ENCODE measurements at places on chromosomes 3 and 15.
A peak's percentile ranks its signal among the peaks of the same experiment; 100 is the strongest.

- no peak for DNase-seq
These were observed 96.2 kb upstream of the PLCL2 start for GRCh38 chr3:16788440-16789056.

- DNase-seq = peak; percentile 1
These were observed 12.9 kb upstream of the SNRK start for GRCh38 chr3:43273416-43273815.

DNA sequence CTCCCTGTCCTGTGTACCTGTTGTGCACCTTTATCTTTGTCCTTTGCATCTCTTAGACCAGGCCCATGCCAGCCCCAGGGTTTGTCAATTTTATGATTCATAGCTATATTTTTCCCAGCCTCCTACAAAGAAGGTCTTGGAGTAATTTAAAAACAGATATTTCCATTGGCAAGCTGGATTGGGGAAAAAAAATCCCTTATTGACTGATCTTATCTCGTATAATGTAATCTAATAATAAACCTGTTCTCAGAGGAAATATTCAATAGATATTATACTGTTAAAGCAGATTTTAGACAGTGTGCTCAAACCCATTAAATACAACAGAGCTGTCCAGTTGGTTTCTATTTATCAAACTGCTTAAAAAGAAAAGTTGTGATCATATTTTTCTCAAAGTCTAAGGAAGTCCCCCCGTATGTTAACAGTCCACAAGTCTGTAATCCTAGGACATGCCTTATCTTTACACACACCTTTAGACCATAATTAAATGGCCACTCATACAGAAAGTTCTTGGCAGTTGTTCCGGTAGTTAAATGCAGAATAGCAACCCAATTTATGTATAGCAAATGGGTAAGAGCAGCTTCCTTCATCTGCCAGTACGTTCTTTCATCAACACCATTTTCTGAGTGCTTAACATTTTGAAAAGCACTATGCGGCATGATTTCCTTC is 700.9 kb upstream of the NR2F2 start:
- DNase-seq = no peak

- DNase-seq = peak; percentile 66
These were observed at the start of gene LARP6 for GRCh38 chr15:70853973-70854665. LARP6 (minus strand) TSS chr15:70854157; CDS start chr15:70854088, 69 bp downstream.

- no peak for DNase-seq
These were observed 394.6 kb upstream of the IL12A start for GRCh38 chr3:159593927-159594605.

GRCh38 chr3:37906734-37907282 is 45.1 kb downstream of the CTDSPL start:
- DNase-seq = no peak

DNA sequence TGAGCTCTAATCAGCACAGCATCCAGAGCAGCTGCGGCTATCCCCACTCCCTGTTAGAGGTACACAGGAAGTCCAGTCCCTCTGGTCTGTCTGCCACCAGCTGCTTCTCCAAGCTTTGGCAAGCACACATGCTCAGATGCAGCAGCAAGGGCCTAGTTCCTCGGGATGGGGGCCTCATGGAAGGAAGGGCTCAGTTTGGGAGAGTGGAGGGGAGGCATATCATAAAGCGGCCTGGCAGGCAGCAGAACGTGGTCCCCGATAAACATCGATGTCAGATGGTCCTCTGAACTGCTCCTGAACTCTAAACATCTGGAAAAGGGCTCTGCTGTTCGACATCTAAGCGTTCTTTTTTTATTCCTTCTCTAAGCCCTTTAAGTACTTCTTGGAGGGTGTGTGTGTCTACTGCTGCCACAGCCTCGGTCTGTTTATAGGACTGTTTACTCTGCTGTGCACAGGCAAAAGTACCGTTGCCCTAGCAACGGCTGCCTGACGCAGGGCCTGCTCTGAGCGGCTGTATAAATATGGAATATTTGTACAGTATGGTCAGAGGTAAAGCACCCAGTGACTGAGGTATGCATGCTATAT is 74.6 kb downstream of the PRICKLE2 start:
- DNase-seq = peak; percentile 42

DNA sequence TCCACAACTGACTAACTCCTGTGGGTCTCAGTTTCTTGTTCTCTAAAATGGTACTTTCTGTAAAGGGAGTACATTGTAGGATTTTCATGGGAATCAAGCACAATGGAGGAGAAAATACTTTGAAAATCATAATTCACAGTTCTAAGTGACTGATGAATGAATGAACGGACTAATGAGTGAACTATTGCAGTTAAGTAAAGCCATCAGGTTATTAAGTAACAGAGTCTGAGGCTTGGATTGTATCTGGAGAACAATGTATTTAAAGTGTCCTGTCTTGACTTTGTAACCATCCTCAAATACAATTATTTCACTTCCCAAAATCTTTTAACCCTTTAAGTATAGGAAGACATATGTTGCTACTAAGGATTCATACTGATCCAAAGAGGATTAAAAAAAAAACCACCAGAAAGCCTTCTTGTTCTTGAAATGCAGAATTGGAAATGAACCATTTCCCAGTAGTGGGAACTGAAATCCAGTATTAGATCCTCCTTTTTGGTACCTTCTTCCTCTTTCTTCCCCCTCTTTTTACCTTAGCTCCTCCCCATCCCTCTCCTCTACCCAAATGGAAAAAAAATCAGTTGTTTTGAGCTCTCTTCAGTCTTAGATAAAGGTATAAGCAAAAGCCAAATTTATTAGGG is 13.2 kb upstream of the BCL6 start:
- DNase-seq = no peak

GRCh38 chr3:172076212-172076611 is 36.8 kb downstream of the FNDC3B start:
- no peak for DNase-seq

- DNase-seq = no peak
These were observed 85.7 kb downstream of the RYR3 start for GRCh38 chr15:33396475-33396874.

DNA sequence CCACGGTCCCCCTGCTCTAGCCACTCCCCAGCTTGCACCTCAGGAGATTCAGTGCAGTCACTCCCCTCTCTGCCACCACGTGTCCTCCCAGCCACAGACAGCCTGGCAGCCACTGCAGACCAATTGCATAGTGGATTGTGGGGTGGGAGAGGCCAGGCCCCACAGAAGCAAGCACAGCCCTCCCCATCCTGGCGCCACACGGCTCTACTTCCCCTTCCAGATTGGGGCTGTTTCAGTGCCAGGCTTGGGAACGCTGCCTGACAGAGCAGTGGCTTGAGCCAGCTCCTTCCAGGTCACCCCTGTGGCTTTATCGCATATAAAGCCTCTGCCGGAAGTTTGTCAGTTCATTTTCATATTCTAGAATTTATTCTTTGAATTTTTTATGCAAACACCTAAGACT is 90.7 kb downstream of the TMEM266 start:
- peak; percentile 33 for DNase-seq

- no peak for DNase-seq
These were observed 13.0 kb downstream of the CALML4 start for GRCh38 chr15:68192117-68192516.

DNA sequence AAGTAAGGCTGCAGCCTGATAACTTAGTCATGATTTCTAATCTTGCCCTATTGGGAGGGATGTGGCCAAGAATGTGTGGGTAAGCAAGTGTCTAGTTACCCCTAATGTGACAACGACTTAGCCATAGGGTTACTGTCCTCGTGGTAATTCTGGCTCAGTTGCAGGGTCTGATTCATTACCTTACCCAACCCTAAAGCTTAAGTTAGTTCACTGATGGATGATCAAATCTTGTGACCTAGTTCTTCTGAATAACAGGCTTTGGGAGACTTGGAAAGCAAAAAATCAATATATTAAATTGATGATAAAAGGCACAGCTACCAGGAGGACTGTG is 1.6 kb upstream of the INTS14 start:
- no peak for DNase-seq

GRCh38 chr3:188262913-188263683 is 109.1 kb downstream of the LPP start:
- peak; percentile 56 for DNase-seq

DNA sequence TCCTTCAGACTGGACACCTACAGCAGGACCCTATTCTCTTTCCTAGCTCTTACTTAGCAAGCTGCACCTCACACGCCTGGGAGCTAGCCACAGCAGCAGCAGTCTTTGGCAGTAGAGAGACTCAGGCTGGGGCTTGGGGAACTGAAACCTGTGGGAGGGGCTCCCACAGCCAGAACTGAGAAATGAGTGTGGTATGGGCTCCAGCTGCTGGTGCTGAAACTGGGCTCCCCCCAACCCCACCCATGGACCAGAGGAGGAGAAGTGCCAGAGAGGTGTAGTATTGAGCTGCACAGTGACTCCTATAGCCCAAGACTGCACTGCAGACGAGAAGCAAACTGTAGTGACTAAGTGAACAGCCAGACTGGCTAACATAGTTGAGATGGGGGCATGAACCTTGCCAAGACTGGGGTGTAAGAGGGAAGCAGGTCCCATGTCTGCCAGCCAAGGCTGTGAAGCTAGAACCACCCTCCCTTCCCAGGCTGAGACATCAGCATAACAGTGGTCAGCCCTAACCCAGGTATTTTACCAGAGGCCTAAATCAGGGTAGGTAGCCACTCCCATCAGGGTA is 62.5 kb downstream of the MYO5A start:
- DNase-seq = no peak

GRCh38 chr3:10950476-10951294 is 41.9 kb upstream of the SLC6A1 start:
- peak; percentile 44 for DNase-seq

GRCh38 chr15:101463270-101463669 is 26.2 kb downstream of the PCSK6 start:
- DNase-seq = no peak

DNA sequence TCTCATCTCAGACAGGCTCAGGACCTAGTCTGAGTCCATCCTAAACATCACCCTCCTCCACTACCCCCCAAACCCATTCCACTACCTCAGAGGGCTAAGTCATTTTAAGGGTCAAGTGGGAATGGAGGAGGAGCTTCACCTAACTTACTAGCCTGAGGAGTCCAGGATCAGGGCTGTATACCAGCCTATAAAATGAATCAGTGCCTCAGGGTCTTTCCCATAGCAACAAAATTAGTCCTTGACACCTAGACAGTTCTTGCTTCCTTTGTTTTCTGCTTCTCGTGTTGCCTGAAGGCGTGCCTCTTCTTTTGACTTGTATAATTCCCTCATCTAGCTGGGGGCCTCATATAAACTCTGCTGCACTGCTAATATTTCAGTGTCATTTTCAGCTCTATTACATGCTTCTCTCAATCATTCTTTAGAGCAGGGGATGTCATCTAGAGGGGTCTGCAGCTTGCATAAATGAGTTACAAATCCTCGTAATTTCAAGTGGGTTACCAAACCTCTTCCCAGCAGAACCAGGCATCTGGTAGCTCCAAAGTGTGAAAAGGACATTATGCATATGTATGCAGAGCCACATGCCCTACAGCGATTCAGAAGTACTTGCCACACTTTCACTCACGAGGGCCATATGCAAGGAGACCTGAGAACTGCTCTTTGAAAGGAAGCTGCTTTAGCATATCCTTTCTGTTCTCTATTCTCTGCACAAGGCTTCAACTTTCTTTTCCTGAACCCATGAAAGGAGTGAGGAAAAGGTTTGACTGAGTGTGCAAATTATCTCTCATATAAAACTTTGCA is 311.7 kb upstream of the SEMA6D start:
- DNase-seq = no peak

DNA sequence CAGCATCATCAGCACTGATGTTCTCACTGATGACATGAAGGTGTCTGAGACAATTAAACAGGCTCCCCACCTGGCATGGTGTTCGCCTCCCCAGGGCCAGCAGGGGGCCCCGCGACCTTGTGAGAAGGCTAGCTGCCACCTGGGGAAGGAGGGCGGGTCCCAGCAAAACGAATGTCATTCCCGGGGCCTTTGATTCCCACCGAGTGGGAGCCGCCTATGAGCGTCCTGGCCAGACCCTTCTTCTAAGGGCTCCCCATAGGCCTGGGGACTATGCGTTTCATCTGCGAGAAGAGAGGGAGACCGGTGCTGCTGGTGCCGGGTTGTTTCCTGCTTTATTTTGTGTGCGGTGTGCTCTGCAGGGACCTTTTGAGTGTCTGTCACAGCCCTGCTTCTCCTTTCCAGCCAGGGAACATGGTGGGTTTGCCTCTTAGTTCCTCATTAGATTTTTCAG is 20.5 kb upstream of the MINDY4B start:
- DNase-seq = peak; percentile 15

- DNase-seq = no peak
These were observed 4.5 kb upstream of the ULK3 start for GRCh38 chr15:74847432-74847831.

DNA sequence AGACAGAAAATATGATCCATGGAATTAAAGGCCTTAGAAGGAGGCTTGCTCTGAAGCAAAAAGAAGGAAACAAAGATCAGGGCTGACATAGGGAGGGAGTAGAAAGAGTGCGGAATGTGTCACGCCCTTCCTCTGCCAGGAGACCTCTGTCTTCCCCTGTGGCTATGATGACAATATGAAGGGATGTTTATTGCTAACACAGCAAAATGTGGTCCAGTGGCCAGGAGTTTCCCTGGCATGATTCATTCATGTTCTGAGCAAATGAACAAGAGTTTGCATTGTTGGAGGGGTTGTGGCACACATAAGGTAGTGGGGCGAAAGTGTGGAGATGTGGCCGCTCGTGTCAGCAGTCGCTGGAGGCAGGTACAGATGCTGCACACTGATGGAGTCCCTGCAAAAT is 169.4 kb downstream of the SHQ1 start:
- no peak for DNase-seq

- DNase-seq = no peak
These were observed 644 bp upstream of the NGLY1 start for GRCh38 chr3:25783661-25784512.

DNA sequence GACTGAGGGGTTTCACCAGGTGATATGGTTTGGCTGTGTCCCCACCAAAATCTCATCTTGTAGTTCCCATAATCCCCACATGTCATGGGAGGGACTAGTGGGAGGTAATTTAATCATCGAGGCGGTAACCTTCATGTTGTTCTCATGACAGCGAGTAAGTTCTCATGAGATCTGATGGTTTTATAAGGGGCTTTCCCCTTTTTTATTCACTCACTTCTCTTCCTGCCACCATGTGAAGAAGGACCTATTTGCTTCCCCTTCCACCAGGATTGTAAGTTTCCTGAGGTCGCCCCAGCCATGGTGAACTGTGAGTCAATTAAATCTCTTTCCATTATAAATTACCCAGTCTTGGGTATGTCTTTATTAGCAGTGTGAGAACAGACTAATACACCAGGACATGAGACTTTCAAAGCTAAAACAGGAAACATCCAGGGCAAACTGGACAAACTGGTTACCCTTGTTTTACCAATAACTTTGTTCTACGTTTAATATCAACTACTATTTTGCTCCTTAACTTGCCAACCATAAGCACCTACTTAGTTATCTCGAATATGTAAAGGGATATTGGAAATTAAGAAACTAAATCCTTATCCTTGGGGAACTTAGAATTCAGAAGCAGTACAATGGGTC is 98.2 kb downstream of the MYH15 start:
- DNase-seq = no peak
